NCI-H1417 treated with DMSO at 0.1 percent for 48 hours (cell line): ENCODE measurements at places on chromosomes 13 and 19.

DNA sequence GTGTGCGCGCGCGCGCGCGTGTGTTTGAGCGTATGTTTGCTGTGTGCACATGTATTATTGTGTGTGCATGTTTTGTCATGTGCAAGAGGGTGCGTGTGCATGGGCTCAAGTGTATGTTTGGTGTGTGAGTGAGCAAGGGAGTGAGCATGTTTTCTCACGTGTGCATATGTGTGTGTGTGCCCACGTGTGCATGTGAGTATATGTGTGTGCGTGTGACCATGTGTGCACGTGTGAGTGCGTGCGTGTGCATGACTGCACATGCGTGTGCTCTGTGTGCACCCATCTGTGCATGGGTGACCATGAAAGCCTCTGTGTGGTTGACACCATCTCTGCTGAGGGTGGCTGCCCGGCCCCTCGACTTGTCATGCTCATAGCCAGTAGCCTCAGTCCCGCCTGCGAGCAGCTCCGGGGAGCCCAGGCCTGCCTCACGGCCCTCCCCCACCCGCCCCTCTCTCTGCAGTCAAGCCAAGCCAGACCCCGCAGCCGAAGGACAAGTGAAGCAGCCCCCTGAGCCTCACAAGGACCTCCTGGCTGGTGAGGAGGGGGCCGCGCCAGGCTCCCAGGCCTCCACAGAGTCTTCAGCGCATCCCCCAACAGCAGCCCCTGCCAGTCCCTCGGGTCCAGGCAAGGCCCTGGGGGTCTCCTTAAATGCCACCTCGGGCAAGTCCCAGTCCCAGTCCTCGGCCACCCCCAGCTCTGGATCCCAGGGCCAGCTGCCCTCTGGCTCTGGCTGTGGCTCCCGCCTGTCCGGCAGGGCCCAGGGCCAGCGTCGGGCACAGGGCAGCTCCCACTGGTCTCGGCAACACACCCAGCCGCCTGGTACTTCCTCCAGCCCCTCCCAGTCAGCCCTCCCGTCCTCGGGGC is 6.0 kb downstream of the REEP6 start:
- no peak for DNase-seq

- no peak for DNase-seq
Observed at GRCh38 chr13:66214467-66214866, 1015.7 kb downstream of the PCDH9 start.

DNA sequence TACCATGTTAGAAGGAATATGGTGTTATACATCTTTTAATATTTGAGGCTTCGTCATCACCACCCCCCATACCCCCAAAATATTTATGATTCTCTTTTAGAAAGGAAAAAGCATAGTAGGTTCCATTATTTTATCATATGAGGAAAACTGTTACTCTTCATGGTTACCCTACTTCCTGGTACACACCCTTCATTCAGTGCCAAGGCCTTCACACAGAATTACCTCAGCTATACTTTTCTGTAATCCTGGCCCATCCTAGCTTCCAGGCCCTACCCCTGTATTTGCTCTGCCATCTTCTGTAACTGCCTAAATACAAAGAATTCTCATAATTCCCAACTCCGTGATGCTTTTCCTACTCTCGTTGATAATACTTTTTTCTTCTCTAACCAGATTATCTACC is 4.3 kb upstream of the UTP14C start:
- DNase-seq, result no peak

DNA sequence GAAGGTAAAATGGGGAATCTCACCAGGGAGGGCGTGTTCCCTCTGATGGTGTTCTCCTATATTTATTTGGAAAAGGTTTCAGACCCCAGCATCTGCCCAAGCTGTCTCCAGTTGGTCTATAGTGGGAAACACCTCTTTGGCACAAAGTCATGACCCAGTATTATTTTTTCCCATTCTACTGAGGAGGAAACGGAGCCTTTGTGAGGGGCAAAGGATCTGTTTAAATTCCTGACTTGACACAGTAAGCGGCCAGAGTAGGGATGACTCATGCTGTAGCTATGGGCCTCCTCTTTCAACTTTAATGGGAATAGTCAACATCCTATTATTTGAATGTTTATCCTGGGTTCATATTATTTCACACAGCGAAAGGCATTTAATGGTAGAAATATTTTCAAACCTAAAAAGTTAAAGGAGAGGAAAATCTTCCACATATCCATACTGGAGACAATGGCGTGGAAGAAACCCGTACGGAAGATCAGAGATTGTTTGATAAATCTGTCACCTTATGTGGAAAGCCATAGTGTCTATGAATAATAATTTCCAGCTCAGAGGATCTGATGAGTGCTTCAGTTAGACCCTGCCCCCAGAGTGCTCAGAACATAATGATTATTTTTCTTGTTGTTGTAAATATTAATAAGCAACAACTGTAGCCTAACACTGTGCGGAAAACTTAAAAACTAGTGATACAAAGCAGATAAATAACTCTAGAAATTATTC is 126.0 kb downstream of the FOXO1 start:
- no peak for DNase-seq

GRCh38 chr13:71291842-71292146 is 575.2 kb downstream of the DACH1 start:
- DNase-seq, result no peak

DNA sequence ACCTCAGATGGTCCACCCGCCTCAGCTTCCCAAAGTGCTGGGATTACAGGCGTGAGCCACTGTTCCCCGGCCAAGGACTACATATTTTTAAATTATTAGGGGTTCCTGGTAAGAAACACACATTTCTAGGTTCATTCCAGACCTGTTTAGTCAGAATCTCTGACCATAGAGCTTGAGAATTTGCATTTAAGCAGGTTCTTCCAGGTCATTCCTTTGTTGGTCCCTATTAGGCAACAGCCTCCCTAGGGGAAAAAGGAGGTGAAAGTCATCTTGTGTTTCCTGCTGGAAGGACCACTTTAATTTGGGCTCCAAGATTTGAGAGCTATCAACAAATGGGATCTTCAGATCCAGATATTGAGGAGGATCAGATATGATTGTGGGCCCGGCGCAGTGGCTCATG is 16.3 kb downstream of the S1PR2 start:
- DNase-seq, result no peak

DNA sequence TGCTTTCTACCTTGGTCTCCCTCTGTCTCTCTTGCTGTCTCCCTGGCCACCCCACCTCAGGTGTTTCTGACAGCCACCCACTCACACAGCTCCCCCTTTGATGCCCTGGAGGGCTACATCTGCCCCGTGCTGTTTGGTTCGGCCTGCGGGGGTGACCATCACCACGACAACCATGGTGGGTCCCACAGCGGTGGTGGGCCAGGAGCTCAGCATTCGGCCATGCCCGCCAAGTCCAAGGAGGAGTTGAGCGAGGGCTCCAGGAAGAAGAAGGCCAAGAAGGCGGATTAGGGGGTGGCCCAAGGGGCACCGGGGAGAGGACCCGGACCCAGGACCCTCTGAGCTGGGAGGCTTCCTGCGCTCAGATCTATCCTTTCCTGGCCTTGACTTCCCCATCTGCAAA is 27.1 kb downstream of the TMEM38A start:
- no peak for DNase-seq

- DNase-seq, result no peak
Observed at GRCh38 chr19:57546513-57546912, 13.2 kb downstream of the ZNF550 start.

GRCh38 chr13:98785405-98785804 is 32.9 kb upstream of the SLC15A1 start:
- DNase-seq, result no peak

DNA sequence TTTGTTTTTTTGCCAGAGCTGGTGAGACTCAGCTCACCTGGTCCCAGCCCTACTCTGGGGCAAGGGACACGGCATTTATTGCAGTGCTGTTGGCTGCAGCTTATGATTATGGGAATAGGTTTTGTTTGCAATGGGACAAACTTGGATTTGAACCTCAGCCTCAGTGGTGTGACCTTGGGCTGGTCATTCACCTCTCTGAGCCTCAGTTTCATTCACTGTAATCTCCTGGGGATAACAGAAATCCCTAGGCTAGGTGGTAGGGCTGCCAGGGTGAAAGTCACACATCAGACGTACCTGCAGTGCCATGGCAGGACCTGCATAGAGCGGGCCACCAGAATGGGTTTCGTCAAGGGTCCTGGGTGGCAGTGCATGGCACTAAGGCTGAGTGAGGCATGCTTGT is 73.7 kb upstream of the MEDAG start:
- no peak for DNase-seq

GRCh38 chr13:77714119-77714755 is 16.8 kb downstream of the SLAIN1 start:
- DNase-seq, result no peak

GRCh38 chr13:60623151-60623550 is 226.1 kb downstream of the TDRD3 start:
- no peak for DNase-seq

DNA sequence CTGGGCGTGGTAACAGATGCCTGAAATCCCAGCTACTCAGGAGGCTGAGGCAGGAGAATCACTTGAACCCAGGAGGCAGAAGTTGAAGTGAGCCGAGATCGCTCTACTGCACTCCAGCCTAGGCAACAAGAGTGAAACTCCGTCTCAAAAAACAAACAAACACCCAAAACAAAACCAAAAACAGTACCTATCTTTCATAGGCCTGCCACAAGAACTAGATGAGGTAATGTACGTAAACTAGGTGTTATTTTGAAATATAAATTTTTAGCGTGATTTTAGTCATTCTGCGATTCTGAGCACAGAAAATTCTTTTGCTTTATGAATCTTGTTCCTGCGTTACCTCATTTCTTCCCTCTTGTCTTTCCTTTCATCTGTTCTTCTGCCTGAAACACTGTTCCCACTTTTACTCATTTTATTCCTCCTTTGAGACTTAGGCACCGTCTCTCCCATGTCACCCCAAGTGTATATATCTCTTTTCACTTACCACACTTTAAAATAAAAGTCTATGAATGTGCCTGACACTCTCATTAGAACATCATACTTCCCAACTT is 238.2 kb upstream of the HTR2A start:
- DNase-seq, result no peak

- DNase-seq, result no peak
Observed at GRCh38 chr19:49417088-49417487, 6.2 kb downstream of the PTH2 start.

DNA sequence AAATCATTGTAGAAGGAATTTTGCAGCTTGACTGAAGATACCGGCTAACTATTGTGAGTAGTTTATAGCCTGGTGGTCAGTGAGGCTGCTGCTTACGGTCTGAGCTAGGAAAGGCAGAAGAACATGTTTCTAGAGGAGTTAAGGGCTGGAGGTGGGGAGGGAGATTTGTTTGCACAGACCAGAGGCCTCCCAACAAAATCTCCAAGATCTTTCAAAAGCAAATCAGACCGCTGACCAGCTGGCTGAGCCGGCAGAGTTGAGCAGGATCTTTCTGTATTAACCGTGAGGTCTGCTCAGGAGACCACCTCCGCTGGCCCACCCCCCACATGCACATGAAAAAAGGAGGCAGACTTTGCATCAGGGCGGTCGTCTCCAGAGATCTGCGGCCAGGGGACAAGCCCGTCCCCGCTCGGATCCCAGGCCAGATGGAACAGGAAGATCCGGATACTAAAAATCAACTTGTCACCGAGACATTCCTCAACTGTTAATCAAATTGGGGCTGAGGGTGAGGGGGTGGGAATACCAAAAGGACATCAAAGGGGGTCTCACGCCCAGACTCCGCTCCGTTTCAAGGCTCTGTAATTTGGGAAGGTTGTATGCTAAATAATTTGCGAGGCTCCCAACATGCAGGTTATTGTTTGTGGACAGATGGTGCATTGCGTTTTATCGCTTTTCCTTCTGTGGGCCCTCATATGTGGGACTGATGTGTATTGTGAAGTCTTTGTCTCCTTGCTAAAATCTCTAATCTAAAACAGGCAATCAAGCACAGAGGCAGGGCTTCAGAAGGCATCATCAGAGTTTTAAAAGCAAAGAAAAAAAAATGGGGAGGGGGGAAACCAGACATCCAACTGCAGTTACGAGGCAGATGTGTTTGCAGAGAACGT is 319.0 kb downstream of the ZNF536 start:
- no peak for DNase-seq

DNA sequence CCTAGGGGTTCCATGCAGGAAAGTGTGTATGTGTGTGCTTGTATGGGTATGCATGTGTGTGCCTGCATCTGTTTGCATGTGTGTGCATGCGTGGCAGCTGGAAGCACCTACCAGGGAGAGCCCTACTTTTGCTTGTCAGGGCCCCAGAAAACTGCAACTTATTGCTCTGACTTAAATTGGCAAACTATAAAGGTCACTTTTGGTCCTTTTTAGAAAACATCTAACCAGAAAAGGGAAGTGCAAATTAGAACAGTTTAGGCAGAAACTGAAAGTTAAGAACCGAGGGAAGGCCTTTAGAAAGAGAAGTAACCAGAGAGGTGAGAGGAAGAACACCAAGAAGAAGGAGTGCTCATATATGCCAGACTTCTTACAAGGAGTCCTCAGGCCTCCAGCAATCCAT is 32.5 kb downstream of the DLEU7 start:
- no peak for DNase-seq

DNA sequence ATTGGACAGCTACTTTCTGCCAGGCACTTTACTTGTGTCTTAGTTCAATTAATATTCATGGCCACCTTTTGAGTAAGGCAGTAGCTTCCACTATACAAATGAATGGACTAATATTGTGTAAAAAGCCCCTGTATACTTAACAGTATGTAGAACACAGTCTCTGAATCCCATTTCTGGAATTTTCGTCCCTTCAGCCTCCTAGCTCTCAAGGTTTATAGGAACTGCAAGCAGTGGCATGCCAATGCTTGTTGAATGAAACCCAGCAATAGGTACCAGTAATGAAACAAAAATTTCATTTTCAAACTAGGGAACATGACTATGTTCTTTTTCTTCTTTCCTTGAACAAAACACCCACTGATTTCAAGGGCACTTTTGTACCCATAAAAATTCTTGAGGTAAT is 361.6 kb downstream of the TDRD3 start:
- no peak for DNase-seq

DNA sequence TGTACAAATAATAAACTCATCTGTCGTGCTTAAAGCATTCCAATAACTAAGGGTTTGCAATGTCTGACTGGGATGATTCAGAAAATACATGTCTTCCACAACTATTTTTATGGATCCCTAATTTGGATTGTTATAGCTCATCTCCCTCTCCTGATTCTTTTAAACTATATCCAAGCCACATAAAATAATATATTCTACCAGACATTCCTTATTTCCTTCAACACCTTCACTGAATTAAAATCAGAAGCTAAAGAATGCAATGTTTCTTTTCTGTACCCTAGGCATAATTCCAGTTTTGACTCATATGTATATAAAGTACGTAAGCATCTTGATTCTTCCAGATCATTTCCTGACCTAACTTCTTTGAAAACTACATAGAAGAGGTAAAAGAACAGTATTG is 420.4 kb downstream of the EFNB2 start:
- DNase-seq, result no peak

- DNase-seq, result no peak
Observed at GRCh38 chr13:111656439-111656838, 336.0 kb downstream of the TEX29 start.
